ENCODE measurements at places on chromosomes 3 and 15.

DNA sequence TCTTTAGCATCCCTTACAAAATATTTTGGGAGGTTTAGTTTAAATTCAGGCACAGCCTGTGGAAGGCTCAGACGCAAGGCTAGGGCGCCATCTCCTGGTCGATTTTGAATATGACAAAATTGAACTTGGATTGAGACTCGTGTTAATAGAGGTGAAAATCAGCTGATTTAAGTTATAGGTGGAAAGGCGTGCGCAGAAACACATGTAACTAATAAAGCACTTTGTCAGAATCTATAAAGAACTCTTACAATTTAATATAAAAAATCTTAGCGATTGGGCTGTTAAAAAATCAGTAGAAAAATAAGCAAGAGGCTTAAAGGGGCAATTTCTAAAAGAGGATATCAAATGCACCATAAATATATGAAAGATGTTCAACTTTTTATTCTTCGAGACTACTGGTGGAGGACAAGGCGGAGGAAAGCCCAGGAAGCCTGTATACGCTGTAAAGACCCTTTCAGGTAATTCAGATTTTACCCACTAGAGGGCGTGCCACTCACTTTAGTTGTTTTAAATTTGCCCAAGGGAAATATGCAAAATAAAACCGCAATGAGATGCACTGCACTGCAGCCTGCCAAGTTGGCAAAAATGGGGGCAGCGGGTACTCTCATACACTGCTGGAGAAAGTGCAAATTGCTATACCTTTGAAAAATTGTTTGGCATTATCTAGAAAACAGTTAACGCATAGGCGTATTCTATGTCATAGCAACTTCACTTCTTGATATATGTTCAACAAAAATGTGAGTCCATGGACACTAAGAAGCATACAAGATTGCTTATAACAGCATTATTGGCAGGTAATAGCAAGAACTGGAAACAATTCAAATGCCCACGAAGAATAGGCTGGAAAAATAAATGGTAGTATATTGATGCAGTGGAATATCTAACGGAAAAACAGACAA is 64.7 kb downstream of the SLC30A4 start:
- DNase-seq = peak; percentile 96

DNA sequence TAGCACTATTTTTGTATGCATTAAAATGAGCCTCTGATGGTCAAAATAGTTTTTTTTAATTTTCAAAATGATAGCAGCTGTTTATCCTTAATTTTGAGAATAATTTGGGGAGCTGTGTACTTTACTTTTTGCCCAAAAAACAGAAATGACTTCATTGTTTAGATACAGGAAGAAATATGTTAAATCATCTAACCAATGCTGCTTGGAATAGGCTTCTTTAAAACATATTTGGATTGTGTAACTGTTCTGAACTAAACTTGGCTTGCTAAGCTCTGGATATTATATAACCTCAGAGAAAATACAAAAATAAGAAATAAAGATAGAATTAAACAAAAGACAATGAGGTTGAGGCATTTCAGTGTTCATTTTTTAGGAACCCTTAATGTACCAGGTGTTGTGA is 119.3 kb downstream of the SERPINI1 start:
- DNase-seq = no peak

GRCh38 chr3:197026481-197026866 is 3.1 kb downstream of the MELTF start:
- no peak for DNase-seq

- no peak for DNase-seq
These were observed 69.9 kb upstream of the FOXP1 start for GRCh38 chr3:71653414-71653807.

DNA sequence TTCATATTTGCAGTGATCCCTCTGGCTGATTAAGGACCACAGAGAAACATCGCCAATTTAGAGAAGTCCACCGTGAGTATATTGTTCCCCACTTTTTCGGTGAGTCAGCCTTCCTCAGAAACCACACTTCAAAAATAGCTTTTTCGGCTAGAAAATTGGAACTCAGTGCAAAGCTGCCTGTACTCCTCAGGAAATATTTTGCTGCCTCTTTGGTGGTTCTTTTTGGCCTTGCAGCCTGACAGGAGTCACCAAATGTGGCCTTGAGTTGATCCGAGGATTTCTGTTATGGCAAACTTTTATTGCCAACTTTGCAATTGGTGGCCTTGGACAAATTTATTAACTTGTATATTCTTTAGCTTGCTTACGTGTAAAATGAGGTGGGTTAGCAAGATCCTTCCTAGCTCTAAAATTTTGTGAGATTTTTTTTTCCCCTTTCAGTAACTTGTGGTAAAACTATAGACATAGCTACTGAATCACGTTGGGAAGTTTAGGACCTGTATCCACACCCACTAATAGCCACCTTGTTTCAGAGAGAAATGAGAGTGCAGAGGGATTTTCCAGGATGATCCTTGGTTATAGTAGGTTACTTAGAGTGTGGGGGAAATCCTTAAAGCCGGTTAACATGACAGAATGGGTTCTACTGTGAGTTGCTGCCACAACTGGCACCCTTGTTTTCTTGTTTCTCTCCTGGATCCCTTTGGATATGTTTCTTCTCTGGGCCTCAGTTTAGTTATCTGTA is 9.9 kb downstream of the ARL6IP5 start:
- no peak for DNase-seq

- DNase-seq = no peak
These were observed 46.8 kb downstream of the DNAJC13 start for GRCh38 chr3:132464066-132464465.

GRCh38 chr3:138640537-138640936 is 32.0 kb downstream of the FAIM start:
- DNase-seq = no peak

DNA sequence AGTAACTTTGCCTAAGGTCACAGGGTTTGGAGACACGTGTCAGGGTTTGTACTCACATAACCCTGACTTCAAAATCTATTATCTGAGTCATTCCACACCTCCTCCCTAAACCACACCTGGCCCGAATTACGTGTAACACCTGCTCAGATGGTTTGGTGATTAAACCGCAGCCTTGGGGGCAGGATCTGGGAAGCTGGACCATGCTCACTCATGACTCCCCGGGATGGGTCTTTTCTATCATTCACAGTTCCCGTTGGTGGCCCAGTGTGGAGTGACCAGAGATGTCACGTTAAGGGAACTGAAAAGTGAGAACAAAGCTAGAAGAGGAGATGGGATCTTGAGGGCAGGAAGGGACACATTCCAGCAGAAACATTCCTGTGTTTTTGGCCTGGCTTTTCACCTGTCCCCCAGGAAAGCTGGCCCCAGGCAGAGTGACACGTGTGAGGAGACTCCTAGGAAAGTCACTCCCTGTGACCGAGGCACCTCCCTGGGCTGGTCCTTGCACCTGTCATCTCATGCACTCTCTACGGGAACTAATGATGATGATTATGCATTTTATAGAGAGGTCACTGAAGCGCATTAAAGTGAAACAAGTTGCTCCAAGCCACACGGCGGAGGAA is 75.4 kb upstream of the POMGNT2 start:
- no peak for DNase-seq

Measured in NCI-H526 (cell line).